ENCODE measurements at places on chromosomes 7 and 10.

GRCh38 chr10:11468126-11468742 is 143.2 kb downstream of the USP6NL start:
- DNase-seq, result peak; percentile 46

GRCh38 chr7:19404912-19405329 is 259.7 kb upstream of the FERD3L start:
- DNase-seq, result peak; percentile 99

GRCh38 chr7:74587435-74588126 is 69.9 kb upstream of the GTF2I start:
- peak; percentile 68 for DNase-seq

DNA sequence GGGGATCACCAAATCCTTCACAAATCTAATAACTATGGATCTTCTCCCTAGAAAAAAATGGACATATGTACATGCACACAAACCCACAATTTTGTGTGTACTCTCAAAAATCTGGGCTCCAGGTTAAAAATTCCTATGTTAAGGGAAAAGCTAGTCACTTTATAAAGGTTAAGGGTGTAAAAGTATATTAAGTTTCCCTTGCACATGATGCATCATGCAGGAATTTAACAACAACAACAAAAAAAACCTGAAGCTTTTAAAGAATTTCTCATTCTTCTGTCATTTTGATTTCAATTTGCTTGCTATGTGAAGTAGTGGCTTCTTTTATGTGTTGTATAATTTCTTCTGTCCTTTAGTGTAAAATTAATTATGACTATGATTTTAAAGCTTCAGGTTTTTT is 123.7 kb downstream of the CNOT4 start:
- DNase-seq, result no peak

GRCh38 chr7:76512941-76513816 is 2.8 kb downstream of the UPK3B start:
- DNase-seq, result no peak
